COR-L47 (cell line): ENCODE measurements at places on chromosomes 12 and 14.

DNA sequence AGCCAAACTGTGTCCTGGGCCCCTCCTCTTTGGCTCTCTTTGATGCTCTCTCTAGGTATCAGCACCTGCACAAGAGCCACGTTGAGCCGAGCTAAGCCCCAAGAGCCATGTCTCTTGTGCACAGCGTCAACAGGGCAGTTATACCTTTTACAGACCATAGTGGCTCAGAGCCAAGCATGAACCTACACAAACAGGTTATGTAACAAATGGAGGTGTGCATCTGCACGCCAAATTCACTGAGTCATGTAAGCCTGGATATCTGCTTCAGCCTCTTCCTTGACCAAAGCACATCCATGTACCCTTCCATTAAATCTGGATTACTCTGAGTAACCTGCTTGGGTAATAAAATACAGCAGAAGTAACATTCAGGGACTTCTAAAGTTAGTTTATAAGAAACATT, 509.7 kb downstream of the NAV3 start:
- no peak for DNase-seq

DNA sequence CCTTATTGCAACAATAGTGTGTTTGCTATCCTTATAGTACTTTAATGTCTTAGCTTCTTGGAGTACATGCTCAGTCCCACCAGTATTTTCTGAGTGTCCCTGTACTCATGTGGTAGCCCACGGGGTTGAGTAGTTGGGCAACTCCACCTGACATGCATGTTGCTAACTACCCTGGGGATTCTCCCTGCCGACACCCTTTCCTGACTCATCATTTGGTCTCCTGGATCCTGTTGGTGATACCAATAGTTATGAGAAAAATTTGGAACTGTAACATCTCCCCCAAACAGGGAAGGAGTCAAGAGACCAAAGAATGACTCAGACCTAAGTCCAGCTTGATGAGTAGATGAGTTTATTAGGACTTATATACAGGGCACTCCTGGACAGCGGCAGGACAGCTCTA, 101.6 kb downstream of the BRMS1L start:
- no peak for DNase-seq

DNA sequence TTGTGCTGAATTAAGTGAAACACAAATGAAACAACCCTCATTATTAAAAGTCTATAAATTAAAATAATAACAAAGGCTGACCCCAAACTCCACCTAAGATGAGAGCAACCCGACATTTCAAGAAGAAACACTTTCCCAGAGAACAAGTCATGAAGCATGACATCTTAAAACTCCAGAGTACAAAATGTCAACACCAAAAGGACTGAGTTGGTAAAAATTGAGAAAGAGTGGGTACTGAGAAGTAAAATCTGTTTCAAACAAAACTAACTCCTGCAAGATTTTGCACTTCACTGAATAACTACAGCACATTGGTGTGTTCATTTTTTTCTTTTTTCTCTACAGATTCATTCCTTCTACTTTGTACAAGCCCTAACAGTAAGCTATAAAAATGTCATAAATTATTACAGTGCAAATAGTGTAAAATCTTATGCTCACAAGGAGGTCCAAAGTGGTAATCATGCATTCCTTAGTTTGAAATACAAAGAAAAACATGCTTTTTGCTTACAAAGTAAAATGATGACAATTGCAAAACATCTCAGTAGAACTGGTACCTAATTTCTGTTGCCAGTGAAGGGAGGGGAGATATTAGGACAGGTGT, 31.8 kb downstream of the SLC35F4 start:
- no peak for DNase-seq

DNA sequence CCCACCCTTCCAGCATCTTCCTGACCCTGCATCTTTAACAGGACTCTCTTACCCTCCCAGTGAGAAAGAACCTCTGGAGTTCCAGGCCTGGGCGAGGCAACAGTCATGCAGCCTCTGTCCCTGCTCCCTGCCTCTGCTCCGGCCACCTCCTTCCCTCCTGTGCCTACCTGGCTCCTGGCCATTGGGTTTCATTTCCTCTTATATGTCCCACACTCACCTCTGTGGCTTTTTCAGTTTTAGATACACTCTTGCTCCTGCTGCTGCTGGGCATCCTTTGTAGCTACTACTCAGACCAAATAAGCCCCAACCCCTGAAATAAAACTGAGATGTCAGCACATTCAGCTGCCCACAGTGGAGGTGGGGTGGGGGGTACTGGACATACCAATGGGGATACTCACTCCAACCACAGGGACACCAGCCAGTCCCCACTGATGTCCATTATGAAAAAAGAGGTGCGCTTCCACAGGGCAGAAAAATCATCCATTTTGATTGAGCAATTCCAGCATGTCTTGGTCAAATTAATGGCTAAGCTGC, 99.1 kb upstream of the NRXN3 start:
- DNase-seq, result no peak

DNA sequence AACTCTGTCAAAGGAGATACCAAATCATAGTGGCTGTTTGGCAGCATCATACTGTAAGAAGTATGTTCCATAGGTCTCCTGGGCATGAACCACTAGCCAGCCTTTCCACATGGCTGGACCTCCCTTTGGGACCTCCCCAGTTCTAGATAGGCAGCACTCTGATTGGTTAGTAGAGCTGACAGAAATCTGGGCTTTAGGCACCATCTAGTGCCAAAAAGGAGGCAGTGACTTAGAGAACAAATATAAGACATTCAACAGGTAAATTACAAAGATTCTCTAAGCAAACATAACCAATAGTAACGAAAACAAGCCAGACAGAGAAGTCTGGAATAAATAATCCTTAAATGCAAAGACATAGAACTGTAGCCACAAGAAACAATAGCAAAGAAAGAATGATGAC, 148.0 kb upstream of the PDE3A start:
- no peak for DNase-seq
